H9 (cell line): ENCODE measurements at places on chromosomes 5 and 9.

- H3K27me3 ChIP-seq: no peaks in the 10 kb centered on the region
- peak; percentile 58 for DNase-seq
- no peak overlapping the region for H3K4me3 ChIP-seq
- H3K4me1 ChIP-seq: no peaks in the 10 kb centered on the region; the same call in 1 of the 2 replicates
- no peak overlapping the region for H3K27ac ChIP-seq
- no peaks in the 10 kb centered on the region for H3K36me3 ChIP-seq
These were observed 127.0 kb upstream of the PLCXD3 start for GRCh38 chr5:41637424-41637823.

DNA sequence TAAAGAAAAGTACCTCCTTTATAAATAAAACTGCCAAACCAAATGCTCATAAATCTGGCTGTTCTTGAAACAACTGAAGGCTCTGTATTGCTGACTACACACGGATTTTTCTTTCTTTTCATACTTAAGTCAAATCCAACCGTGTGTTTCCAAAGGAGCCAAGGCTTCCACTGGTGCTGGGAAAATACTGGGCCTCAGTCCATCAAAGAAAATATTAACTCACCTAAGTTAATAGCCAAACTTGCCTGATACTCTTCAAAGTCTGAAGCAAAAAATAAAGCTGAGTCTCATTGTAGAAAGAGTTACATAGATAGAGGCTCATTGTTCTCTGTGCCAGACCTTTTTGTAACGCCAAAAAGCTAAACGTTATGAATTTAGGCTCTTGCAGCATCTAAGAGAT is 350.4 kb upstream of the CDH9 start:
- H3K4me1 ChIP-seq: no peaks in the 10 kb centered on the region
- no peaks in the 10 kb centered on the region for H3K36me3 ChIP-seq
- DNase-seq: no peak
- H3K27ac ChIP-seq: no peak overlapping the region
- no peak overlapping the region for H3K4me3 ChIP-seq
- no peaks in the 10 kb centered on the region for H3K27me3 ChIP-seq

- no peak overlapping the region for H3K4me3 ChIP-seq
- DNase-seq: no peak
- H3K27me3 ChIP-seq: no peaks in the 10 kb centered on the region
- no peaks in the 10 kb centered on the region for H3K36me3 ChIP-seq
- no peak overlapping the region for H3K27ac ChIP-seq
These were observed 116.4 kb downstream of the RXRA start for GRCh38 chr9:134442486-134443173.

- peaks cover 13% of the 10 kb centered on the region; the same call in 1 of the 2 replicates for H3K4me1 ChIP-seq
- no peak overlapping the region for H3K4me3 ChIP-seq
- H3K27me3 ChIP-seq: peaks cover 25% of the 10 kb centered on the region; the same call in 1 of the 2 replicates
- H3K36me3 ChIP-seq: peaks cover 2% of the 10 kb centered on the region; the same call in 1 of the 3 replicates
These were observed 3.0 kb upstream of the MACROH2A1 start for GRCh38 chr5:135402031-135402430.

DNA sequence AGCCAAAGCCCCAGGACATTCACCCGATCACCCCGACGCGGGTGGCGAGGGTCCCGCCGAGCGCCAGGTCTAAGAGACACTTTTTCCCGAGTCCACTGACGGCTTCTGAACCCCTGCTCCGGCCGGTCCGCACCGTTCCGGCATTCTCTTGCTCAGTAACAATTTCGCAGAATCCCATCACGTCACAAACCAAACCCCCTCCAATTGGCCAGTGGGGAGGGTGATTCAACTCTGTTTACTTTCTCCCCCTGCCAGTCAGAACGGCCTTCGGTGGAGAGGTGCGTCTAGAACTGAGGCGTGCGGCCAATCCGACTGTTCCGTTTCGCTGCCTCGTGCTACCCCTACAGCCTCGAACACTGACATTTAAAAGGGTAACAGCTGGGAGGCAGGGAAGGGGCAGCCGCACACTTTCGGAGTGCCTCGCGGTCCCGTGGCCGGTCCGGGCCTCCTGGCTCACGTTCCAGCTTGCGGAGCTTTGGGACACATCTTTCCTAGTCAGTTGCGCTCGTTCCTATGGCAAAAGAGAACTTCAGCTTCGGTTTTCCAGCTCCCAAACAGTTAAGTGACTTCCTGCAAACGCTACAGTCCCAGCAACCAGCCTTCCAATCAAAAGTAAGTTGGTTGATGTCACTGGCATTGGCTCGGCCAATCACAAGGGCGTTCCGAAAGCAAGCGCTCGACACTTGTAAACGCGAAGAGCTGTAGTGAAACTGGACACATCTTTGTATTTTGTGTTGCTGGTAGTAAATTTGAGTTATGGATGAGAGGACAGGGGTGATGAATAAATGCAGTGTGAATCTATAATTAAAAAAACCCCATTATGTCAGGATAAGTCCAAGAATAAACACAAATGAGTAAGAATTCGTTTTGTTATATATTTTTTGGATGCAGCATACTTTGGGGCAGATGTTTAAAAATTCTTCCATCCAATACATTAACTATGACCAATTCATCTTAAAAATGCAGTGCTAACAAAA is at the start of gene KLF9:
TSS of gene KLF9 (minus strand) at position 859 of the 977 bp plus-strand sequence. CDS start 1,294 bp downstream, outside the sequence.
- H3K4me3 ChIP-seq: peak within 1 kb of the TSS; percentile 80
- DNase-seq: peak; percentile 92
- no peaks in the 10 kb centered on the region; the same call in none of the 2 replicates for H3K4me1 ChIP-seq
- peaks cover 7% of the 10 kb centered on the region; the same call in 1 of the 2 replicates for H3K27me3 ChIP-seq
- peaks cover 1% of the 10 kb centered on the region; the same call in 2 of the 3 replicates for H3K36me3 ChIP-seq

- DNase-seq: no peak
- H3K27me3 ChIP-seq: no peaks in the 10 kb centered on the region
- H3K27ac ChIP-seq: no peak overlapping the region
- no peak overlapping the region for H3K4me3 ChIP-seq
These were observed 11.0 kb upstream of the IFNA1 start for GRCh38 chr9:21429191-21429590.

DNA sequence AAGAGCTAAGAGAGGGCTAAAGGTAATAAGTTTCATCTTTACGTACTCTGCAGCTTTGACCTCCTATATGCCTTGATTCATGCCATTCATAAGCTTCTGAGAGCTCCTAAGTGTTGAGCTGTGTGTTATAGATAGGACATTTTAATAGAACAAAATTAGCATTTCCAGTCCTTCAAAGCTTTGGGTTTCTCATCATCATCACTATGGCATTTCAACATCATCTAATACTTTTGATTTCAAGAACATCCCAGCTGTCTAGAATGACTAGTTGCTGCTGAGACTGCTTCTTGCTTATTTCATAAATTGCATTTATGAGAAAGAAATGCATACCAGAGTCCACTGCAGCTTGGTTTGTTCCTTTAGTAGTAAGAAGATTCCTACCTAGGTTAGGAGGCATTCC is 201.7 kb downstream of the SGCD start:
- no peaks in the 10 kb centered on the region for H3K4me1 ChIP-seq
- no peak overlapping the region for H3K27ac ChIP-seq
- H3K4me3 ChIP-seq: no peak overlapping the region
- no peaks in the 10 kb centered on the region for H3K27me3 ChIP-seq

GRCh38 chr9:89953824-89954615 is 349.2 kb downstream of the GADD45G start:
- H3K27me3 ChIP-seq: no peaks in the 10 kb centered on the region
- DNase-seq: no peak
- peaks cover 4% of the 10 kb centered on the region; the same call in 1 of the 2 replicates for H3K4me1 ChIP-seq
- no peak overlapping the region for H3K4me3 ChIP-seq

- H3K36me3 ChIP-seq: peaks cover 2% of the 10 kb centered on the region; the same call in 1 of the 2 replicates
- no peak for DNase-seq
- no peaks in the 10 kb centered on the region for H3K27me3 ChIP-seq
These were observed 23.4 kb downstream of the LAMC3 start for GRCh38 chr9:131032384-131032783.

- H3K27me3 ChIP-seq: no peaks in the 10 kb centered on the region
- no peak overlapping the region for H3K27ac ChIP-seq
- DNase-seq: no peak
- no peaks in the 10 kb centered on the region for H3K4me1 ChIP-seq
- peaks cover 96% of the 10 kb centered on the region for H3K36me3 ChIP-seq
These were observed 127.8 kb upstream of the CCDC180 start for GRCh38 chr9:97179616-97180015.
